ENCODE measurements at places on chromosomes 2 and 18. TPM values are rescaled to one million over a fixed set of nuclear protein-coding genes. Genes with fewer than 3 reads are reported as not detected.

GRCh38 chr2:224613543-224614286 lies 28.6 kb upstream of the CUL3 start:
- no peak for DNase-seq

- DNase-seq, result no peak
These were observed 55.2 kb downstream of the TMEM247 start for GRCh38 chr2:46534589-46534988.

GRCh38 chr2:241654551-241654950 lies 17.1 kb downstream of the ATG4B start:
- DNase-seq, result no peak

- no peak for DNase-seq
These were observed 10.7 kb downstream of the PSTPIP2 start for GRCh38 chr18:46061387-46061786.

- no peak for DNase-seq
These were observed 559.9 kb upstream of the MEX3C start for GRCh38 chr18:51757255-51757924.

DNA sequence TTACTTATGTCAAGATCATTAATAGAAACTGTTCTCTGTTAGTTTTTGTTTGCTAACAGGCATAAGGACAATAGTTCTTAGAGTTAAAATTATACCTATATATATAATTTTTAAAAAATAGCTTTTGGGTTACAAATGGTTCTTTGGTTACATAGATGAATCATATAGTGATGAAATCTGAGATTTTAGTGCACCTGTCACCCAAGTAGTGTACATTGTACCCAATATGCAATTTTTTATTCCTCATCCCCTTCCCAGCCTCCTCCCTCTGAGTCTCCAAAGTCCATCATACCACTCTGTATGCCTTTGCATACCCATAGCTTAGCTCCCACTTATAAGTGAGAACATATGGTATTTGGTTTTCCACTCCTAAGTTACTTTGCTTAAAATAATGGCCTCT lies 26.4 kb downstream of the SLC4A1AP start:
- no peak for DNase-seq

DNA sequence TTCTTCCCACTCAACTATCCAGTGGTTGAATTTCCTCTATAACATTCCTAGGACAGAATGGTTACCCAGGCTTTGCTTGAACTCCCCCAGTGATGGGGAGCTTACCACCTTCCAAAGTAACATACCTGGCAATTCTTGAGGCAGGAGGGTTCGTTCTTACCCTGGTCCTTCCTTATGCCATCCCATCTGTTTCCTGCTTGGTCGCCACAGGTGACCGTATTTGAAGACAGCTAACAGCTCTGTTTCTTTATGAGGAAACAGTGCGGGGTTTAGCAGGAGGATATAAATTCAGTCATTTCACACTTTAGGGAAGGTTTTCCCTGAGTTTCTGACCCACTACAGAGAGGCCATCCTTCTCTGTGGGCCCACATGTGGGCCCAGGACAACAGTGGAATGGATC lies 42.6 kb downstream of the FOSL2 start:
- DNase-seq, result no peak

GRCh38 chr2:204781941-204782340 lies 236.7 kb downstream of the PARD3B start:
- no peak for DNase-seq

- DNase-seq, result no peak
These were observed 164.1 kb downstream of the TMEM247 start for GRCh38 chr2:46643493-46643892.

- DNase-seq, result no peak
These were observed 156.7 kb downstream of the LPIN1 start for GRCh38 chr2:11903085-11903606.

DNA sequence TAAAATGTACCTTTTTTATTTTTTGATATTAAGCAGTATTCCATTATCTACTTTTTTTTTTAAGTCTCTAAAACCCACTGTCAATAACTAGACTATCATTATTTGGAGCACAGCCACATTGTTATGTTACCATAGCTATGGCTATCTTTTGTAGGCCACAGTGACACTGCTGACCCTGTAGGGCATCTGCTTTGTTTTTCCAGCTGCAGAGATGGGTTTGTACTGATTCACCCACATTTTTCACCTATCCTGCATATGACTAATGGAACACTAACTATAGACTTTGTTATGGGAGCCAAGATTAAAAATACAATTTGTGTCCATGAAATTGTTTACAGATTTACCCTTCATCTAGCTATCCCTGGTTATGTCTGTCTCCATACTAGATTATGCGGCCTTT lies 21.6 kb upstream of the OTX1 start:
- no peak for DNase-seq

The CYP1B1 gene
- total RNA-seq, result 1.2 TPM
